ENCODE measurements at places on chromosomes 16 and 17. TPM values are rescaled to one million over a fixed set of nuclear protein-coding genes. Genes with fewer than 3 reads are reported as not detected.

The KCNJ2 gene
- not detected for total RNA-seq

The LIG3 gene
- total RNA-seq: 47.3 TPM

The MYH8 gene
- not detected for total RNA-seq

The OR4D1 gene
- total RNA-seq: 0.40 TPM

The KRT15 gene
- not detected for total RNA-seq

The KNOP1 gene
- 24.4 TPM for total RNA-seq

The C1QL1 gene
- 0.36 TPM for total RNA-seq

The RASL10B gene
- 1.1 TPM for total RNA-seq

The NHERF2 gene
- total RNA-seq: 1.5 TPM

The QRICH2 gene
- 0.52 TPM for total RNA-seq

The CCL3 gene
- total RNA-seq: 8.3 TPM

All from activated naive CD4-positive, alpha-beta T cell treated with anti-CD3 and anti-CD28 coated beads for 36 hours (primary cell).